Right renal cortex interstitium (tissue), 3 donors: ENCODE measurements at places on chromosomes 5 and 9.

DNA sequence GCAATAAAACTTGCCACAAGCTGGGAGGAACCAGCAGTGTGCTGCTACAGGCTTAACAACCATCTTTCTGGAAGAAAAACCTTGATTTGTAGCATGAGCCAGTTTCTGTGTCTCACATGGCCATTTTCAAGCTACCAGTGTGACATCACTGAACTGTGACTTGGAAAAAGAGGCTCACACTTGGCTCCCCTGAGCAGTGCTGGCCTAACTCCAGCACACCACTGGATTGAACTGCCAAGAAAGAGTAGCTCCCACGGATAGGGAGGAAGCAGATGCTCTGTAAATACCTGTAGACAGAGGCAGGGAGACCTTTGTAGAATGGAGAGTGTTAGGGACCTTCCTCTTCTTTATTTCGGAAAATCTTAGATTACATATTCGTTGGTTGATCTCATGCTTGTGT, 197.9 kb downstream of the SH3GL2 start:
- DNase-seq, result no peak

DNA sequence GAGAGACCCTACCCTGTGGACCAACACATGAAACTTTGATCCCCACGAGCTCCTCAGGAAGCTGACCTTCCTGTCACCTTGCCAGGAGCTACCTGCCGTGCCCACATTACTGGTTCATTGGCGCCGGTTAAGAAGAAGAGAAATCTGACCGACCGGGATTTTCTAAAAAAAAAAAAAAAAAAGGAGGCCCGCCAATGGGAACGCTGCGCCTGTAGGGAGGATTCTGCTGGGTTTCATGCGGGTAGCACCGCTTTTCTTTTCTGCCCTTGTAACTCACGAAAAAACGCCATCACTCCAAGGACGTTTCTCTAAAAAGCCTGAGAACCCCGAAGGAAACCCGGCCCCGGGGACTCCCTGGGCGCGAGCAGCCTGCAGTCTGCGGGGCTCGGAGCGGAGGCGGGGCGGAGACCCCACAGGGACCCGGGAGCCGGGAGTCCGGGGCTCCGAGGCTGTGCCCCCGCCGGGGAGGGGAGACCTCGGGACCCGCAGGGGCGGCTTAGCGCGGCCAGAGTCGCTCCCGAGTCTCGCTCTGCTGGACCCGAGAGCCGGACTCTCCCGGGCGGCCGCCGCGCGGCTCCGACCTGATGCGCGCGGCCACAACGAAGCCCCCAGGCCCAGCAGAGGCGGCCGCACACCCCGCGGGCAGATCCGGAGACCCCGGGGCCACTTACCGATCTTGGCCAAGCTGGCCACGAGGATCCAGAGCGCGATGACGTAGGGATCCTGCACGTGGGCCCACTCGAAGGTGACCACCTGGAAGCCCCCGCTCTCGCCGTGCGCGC, 617 bp downstream of the SLC9A3 start:
- DNase-seq, result no peak

GRCh38 chr5:118590806-118591205, 397.5 kb downstream of the DTWD2 start:
- DNase-seq, result no peak

DNA sequence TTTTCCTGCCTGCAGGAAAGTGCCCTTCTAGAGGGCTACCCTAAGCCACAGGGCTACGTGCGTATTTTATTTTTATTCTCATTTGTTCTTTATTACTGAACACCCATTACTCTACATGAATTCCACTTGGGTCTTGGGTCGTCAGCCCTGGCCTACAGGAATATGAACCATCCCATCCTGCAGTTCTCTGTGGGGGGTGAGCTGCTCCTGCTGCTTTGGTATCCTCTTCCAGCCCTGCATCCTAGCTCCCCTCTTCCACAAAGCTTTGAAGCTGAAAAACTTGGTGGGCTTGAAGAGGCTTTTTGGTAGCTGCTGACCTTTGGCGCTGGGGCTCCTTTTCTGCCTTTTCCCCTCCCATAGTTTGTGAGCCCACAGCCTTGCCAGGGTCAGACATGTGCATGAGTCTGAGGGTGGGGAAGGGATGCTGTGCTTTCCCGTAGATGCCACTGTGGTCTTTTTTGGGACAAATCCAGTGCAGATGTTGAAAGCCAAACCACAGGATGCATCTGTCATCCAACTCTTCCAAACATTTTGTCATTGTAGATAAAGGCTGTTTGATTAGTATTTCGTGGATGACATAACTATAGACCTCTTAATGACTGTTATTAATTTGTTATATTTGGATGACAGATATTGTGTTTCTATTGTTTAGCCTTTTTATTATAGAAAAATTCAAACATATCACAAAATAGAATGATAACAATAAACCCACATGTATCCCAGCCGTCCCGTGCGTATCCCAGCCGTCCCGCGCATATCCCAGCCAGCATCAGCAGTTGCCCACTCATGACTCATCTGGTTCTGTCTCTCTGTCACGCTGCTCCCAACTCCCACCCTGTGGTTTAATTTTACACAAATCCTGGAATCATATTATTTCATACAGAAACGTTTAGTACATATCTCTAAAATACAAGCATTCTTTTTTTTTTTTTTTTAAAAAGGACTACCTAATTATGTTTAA, 43.9 kb downstream of the SLC46A2 start:
- no peak for DNase-seq

- no peak for DNase-seq
These were observed 7.1 kb upstream of the AGPAT2 start for GRCh38 chr9:136694163-136694871.

- no peak for DNase-seq
These were observed 145.3 kb downstream of the MACROH2A1 start for GRCh38 chr5:135253601-135254178.

DNA sequence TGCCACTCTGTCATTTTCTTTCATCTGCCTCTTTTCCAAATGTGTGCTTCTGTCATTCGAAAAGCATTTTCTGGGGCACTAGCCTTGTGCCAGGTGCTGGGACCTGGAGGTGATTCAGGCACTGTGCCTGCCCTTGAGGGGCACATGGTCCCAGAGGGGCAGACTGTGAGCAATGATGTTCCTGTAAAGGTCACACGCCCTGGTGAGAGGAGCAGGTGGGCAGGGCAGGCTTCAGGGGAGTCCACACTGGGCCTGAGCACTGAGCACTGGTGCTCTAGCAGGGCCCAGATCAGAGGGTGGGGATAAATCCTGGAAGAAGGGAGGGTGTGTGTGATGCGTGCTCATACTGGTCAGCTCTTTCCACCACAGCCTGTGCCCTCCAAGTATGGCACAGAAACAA, 77.8 kb downstream of the COL15A1 start:
- DNase-seq, result no peak
